PC-3 (cell line): ENCODE measurements at places on chromosomes 1 and 21. TPM values are rescaled to one million over a fixed set of nuclear protein-coding genes. Genes with fewer than 3 reads are reported as not detected.
A peak's percentile ranks its signal among the peaks of the same experiment; 100 is the strongest.

DNA sequence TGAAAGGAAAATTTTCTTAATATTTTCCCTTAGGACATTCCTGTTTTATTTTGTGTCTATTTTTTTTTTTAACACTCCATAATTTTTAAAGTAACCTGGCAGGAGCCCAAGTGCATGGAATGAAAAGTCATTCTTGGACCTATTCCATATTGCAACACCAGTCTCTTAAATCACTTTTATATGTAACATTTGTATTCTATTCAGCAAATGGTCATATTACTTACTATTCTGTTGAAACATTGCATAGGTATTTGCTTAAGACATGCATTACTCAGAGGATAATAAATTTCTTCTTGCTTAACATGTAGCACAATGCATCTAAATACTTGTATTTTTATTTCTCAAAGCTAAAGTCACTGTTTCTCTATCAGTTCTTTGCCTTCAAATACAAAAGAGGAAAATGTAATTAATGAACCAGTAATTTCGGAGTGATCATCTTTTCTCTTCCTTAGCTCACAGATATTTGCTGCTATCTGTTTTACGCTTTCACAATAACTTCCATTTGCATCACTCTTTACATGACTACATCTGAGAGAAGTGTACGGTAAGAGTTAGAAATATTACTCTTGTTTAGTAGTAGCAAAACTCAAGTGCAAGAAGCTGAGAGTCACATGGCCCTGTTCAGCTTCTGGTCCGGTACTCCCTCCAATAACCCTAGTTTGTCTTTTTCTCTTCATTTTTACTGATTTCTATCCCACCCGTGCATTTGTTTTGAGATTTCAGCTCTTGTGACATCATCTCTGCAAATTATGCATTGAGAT, 394.8 kb downstream of the USP25 start:
- peak; percentile 90 for DNase-seq
- no peaks in the 10 kb centered on the region for H3K27me3 ChIP-seq
- H3K27ac ChIP-seq, result peak overlapping the region; percentile 15

- H3K4me1 ChIP-seq, result no peaks in the 10 kb centered on the region
- no peak overlapping the region for H3K27ac ChIP-seq
- H3K4me3 ChIP-seq, result no peak overlapping the region
- no peak for DNase-seq
Observed at GRCh38 chr1:216190438-216190837, 232.8 kb downstream of the USH2A start.

- H3K36me3 ChIP-seq, result no peaks in the 10 kb centered on the region
- H3K27me3 ChIP-seq, result no peaks in the 10 kb centered on the region
- H3K4me1 ChIP-seq, result no peaks in the 10 kb centered on the region
- no peak overlapping the region for H3K4me3 ChIP-seq
- DNase-seq, result no peak
Observed at GRCh38 chr1:116164604-116165368, 53.6 kb downstream of the MAB21L3 start.

DNA sequence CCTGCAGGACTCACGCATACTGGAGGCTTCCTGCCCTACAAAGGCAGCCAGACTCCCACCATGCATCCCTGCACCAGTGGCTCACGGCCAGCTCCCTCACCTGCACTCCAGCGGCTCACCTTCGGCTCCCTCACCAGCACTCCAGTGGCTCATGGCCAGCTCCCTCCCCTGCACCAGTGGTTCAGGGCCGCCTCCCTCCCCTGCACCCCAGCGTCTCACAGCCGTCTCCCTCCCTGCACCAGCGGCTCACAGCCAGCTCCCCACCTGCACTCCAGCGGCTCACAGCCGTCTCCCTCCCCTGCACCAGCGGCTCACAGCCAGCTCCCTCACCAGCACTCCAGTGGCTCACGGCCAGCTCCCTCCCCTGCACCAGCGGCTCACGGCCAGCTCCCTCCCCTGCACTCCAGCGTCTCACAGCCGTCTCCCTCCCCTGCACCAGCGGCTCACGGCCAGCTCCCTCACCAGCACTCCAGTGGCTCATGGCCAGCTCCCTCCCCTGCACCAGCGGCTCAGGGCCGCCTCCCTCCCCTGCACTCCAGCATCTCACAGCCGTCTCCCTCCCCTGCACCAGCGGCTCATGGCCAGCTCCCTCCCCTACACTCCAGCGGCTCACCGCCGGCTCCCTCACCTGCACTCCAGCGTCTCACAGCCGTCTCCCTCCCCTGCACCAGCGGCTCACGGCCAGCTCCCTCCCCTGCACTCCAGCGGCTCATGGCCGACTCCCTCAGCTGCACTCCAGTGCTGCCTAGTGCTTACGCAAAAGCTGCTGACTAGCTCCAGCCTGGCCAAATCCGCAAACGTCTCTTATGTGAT, 324.5 kb downstream of the NPHP4 start:
- no peaks in the 10 kb centered on the region for H3K36me3 ChIP-seq
- no peak overlapping the region for H3K27ac ChIP-seq
- H3K4me1 ChIP-seq, result no peaks in the 10 kb centered on the region

GRCh38 chr1:85553416-85554335, 26.9 kb upstream of the CCN1 start:
- no peaks in the 10 kb centered on the region for H3K27me3 ChIP-seq
- no peak overlapping the region for H3K27ac ChIP-seq
- DNase-seq, result no peak

GRCh38 chr1:18923756-18924211, 21.4 kb upstream of the ALDH4A1 start:
- no peak overlapping the region for H3K4me3 ChIP-seq
- H3K36me3 ChIP-seq, result peaks cover 11% of the 10 kb centered on the region; the same call in 1 of the 2 replicates
- no peak for DNase-seq
- peaks cover 68% of the 10 kb centered on the region for H3K4me1 ChIP-seq

GRCh38 chr1:26913389-26913753, 404 bp downstream of the NR0B2 start:
- H3K4me1 ChIP-seq, result no peaks in the 10 kb centered on the region
- no peak overlapping the region for H3K27ac ChIP-seq
- H3K27me3 ChIP-seq, result no peaks in the 10 kb centered on the region
- no peak for DNase-seq
- no peaks in the 10 kb centered on the region for H3K36me3 ChIP-seq
- H3K4me3 ChIP-seq, result no peak overlapping the region

- H3K4me3 ChIP-seq, result no peak overlapping the region
- H3K4me1 ChIP-seq, result 0 out of 2 replicates have a peak, but pooled peaks cover 4% of the 10 kb centered on the region
- H3K27me3 ChIP-seq, result no peaks in the 10 kb centered on the region
- no peak for DNase-seq
Observed at GRCh38 chr1:41072051-41072450, 50.5 kb upstream of the SLFNL1 start.

- H3K36me3 ChIP-seq, result peaks cover 16% of the 10 kb centered on the region
- H3K4me1 ChIP-seq, result peaks cover 77% of the 10 kb centered on the region
- no peak for DNase-seq
- H3K27me3 ChIP-seq, result no peaks in the 10 kb centered on the region
Observed at GRCh38 chr1:153612111-153612754, 704 bp downstream of the S100A16 start.

DNA sequence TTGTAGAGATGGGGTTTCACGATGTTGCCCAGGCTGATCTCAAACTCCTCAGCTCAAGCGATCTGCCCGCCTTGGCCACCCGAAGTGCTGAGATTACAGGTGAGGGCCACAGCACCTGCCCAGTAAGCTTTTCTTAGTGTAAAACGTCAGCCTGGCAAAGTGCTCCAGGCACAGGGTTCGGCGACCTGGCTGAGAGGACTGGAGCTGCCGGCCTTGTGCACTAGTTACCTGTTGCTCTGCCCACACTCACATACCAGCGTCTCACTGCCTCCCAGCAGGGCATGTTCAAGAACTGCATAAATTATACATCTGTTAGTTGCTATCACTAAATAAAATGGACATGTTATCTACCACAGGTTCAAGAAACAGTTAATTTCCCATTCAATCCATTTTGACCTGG, 55.2 kb downstream of the DEGS1 start:
- H3K4me1 ChIP-seq, result no peaks in the 10 kb centered on the region
- no peaks in the 10 kb centered on the region for H3K27me3 ChIP-seq
- DNase-seq, result no peak

DNA sequence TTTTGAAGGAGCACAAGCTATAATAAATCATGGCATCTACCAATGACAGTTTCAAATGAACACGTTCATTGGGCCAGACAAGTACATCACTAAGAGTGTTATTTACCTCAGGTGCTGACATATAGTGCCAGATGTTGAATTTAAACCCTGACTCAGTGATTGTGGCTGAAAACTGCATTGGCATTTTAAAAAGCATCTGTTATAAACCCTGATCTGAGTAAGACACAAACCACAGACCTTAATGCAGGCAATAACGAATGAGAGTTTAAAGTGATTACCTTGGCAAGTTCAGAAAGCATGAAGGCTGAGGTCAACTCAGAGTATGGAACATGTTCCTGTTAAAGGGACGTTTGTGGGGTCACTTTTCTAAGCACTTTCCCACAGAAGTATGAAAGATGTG, 865.1 kb upstream of the TMPRSS15 start:
- no peaks in the 10 kb centered on the region for H3K4me1 ChIP-seq
- DNase-seq, result no peak
- H3K4me3 ChIP-seq, result no peak overlapping the region
- H3K27me3 ChIP-seq, result no peaks in the 10 kb centered on the region
- no peaks in the 10 kb centered on the region for H3K36me3 ChIP-seq

- no peak overlapping the region for H3K27ac ChIP-seq
- no peaks in the 10 kb centered on the region; the same call in 1 of the 2 replicates for H3K27me3 ChIP-seq
- H3K4me3 ChIP-seq, result no peak overlapping the region
- no peaks in the 10 kb centered on the region for H3K36me3 ChIP-seq
Observed at GRCh38 chr1:42368096-42368795, 12.3 kb upstream of the RIMKLA start.

DNA sequence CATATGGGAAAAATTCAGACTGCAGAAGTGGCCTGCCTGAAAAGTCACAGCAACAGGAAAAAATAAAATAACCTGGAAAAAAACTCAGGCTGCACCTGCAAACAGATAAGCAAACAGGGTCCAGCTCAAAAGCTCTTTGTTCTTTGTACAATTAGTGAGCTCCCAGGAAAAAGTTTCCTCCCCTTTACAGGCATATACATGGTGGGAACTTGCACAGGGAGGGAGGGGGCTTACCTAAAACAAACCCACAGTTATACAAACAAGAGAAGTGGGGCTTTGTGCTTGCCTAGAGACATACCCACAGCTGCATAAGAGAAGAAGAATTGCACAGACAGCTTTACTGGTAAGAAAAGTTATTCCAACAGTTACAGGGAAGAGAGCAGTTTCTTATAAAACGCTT, 31.7 kb upstream of the COG2 start:
- peaks cover 83% of the 10 kb centered on the region for H3K27me3 ChIP-seq
- H3K36me3 ChIP-seq, result no peaks in the 10 kb centered on the region
- H3K27ac ChIP-seq, result no peak overlapping the region

DNA sequence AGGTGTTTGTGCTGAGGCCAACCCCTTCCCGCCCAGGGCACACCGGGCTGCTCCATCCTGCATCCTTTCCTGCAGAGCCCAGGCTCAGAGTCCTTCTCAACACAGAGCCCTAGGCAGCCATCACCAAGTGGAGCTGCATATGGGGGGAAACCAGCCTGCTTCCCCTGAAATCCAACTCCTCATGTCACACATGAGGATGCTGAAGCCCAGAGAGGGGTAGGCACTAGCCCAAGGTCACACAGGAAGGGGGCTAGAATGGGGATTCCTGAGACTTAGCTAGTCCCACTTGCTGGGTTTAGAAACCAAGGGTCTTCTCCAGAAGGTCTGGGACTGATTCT, 5.5 kb upstream of the TNFRSF1B start:
- H3K36me3 ChIP-seq, result no peaks in the 10 kb centered on the region
- DNase-seq, result no peak
- H3K27me3 ChIP-seq, result no peaks in the 10 kb centered on the region
- peaks cover 43% of the 10 kb centered on the region for H3K4me1 ChIP-seq
- no peak overlapping the region for H3K4me3 ChIP-seq

- peak; percentile 73 for DNase-seq
- no peak overlapping the region for H3K27ac ChIP-seq
- H3K4me1 ChIP-seq, result no peaks in the 10 kb centered on the region
- H3K27me3 ChIP-seq, result no peaks in the 10 kb centered on the region
- no peak overlapping the region for H3K4me3 ChIP-seq
Observed at GRCh38 chr1:48817505-48818114, 40.9 kb upstream of the BEND5 start.

GRCh38 chr1:90175490-90176167, 180.7 kb downstream of the ZNF326 start:
- no peak for DNase-seq
- no peak overlapping the region for H3K4me3 ChIP-seq
- H3K27me3 ChIP-seq, result peaks cover 31% of the 10 kb centered on the region
- H3K4me1 ChIP-seq, result no peaks in the 10 kb centered on the region
- H3K36me3 ChIP-seq, result no peaks in the 10 kb centered on the region

- peak overlapping the region; percentile 64 for H3K27ac ChIP-seq
- peak overlapping the region; percentile 93 for H3K4me3 ChIP-seq
- no peak for DNase-seq
- peaks cover 66% of the 10 kb centered on the region for H3K4me1 ChIP-seq
- H3K36me3 ChIP-seq, result peaks cover 29% of the 10 kb centered on the region
Observed at GRCh38 chr1:169110236-169110635, 3.7 kb downstream of the ATP1B1 start.

GRCh38 chr21:35294231-35294898, 245.3 kb upstream of the RUNX1 start:
- no peak overlapping the region for H3K4me3 ChIP-seq
- H3K4me1 ChIP-seq, result peaks cover 23% of the 10 kb centered on the region
- H3K36me3 ChIP-seq, result no peaks in the 10 kb centered on the region

SPRR1B gene
- total RNA-seq, result not detected in 2 replicates

SAMD11 gene
- 2.7 and 5.8 TPM in 2 replicates for total RNA-seq

SPATA45 gene
- total RNA-seq, result not detected in 2 replicates

TRIM46 gene
- total RNA-seq, result 4.1 and 5.4 TPM in 2 replicates

FMO1 gene
- not detected in 2 replicates for total RNA-seq

FH gene
- total RNA-seq, result 161 and 201 TPM in 2 replicates

KMO gene
- 0.29 and 1.2 TPM in 2 replicates for total RNA-seq

PGBD5 gene
- total RNA-seq, result under 0.01 TPM in 1 of 2 replicates, not detected in the other

GRIK1 gene
- not detected in 2 replicates for total RNA-seq

PDE4B gene
- total RNA-seq, result 1.4 and 1.7 TPM in 2 replicates

RPTN gene
- not detected in 2 replicates for total RNA-seq

ZNF683 gene
- not detected in 2 replicates for total RNA-seq

FMOD gene
- total RNA-seq, result not detected in 2 replicates

IL24 gene
- total RNA-seq, result 1.8 and 1.9 TPM in 2 replicates

SMIM1 gene
- total RNA-seq, result 10.8 and 14.3 TPM in 2 replicates

HUNK gene
- not detected in 2 replicates for total RNA-seq

CD5L gene
- not detected in 2 replicates for total RNA-seq

HSD3B2 gene
- not detected in 2 replicates for total RNA-seq
